ENCODE measurements at places on chromosomes 2 and 18. TPM values are rescaled to one million over a fixed set of nuclear protein-coding genes. Genes with fewer than 3 reads are reported as not detected.

- DNase-seq, result no peak
These were observed 156.9 kb upstream of the MYCN start for GRCh38 chr2:15783489-15783888.

The ZFP36L2 gene
- 5.2 TPM for total RNA-seq

The FBXO36 gene
- 0.67 TPM for total RNA-seq

The DSG3 gene
- 0.13 TPM for total RNA-seq

The BMP10 gene
- total RNA-seq, result not detected

The PID1 gene
- total RNA-seq, result 0.95 TPM

DNA sequence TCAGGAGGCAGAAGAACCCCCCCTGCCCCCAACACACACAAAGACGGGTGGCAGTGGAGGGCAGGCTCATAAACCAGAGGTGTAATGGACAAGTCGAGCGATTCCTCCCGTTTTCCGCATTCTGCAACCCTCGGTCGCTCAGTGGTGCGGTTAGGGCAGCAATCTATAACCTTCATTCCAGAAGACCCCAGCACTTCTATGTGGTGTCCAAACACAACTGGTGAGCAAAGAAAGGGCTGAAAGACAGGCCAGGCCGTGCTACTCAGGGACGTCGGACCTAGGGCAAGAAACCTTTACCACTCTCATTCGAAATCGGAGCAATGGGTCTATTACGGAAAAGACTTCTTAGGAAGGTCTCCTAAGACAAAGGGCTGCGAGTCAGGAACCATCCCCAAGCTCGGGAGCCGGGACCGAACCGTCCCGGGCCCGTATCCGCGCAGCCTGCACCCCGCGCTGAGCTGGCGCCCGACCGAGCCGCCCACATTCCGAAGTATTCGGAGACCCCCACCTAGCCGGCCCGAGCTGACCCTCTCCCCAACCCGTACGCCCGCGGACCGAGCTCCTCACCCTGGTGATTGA is 568 bp downstream of the ARL5A start:
- DNase-seq, result peak; percentile 19

DNA sequence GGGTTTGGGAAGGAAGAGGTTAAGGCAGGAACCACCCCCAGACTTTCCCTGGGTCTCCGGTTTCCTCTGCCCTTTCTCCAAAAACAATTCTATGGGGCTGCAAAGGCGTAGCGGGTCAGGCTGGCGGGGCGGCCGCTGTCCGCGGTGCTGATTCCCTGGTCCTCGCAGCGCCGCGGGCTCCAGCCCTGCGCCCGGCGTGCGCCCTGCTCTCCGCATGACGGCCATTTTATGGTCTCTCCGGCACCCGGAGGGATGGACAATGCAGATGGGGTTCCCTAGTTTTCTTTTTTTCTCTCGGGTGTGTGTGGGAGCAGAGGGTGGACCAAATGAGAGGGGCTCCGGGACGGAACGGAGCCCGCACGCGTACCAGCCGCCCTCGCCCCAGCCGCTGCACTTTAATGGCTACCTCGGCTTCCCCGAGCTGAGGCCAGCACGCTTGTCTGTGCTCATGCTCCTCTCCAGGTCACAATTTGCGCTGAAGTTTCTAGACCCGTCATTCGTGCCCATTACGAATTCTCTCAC is 1.6 kb downstream of the ST8SIA3 start:
- DNase-seq, result peak; percentile 32

The C18orf32 gene
- 41.9 TPM for total RNA-seq

GRCh38 chr2:73451263-73451972 is 65.8 kb downstream of the ALMS1 start:
- no peak for DNase-seq

DNA sequence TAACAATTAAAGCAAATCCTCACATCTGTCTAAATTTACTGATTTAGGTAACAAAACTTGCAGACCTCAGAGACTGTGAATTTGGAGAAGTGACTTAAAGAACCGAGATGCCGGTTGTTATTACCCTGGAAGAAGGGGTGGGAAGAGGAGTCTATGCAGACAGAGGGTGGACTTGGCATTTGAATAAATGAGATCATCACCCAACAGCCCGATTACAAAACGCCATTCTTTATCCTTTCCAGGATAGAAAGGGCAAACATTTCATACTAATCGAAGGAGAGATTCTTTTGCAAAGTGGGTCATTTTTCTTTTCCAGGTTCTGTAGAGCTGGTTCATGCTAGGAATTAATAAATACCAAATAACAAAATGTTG is 73.1 kb upstream of the TPO start:
- no peak for DNase-seq

DNA sequence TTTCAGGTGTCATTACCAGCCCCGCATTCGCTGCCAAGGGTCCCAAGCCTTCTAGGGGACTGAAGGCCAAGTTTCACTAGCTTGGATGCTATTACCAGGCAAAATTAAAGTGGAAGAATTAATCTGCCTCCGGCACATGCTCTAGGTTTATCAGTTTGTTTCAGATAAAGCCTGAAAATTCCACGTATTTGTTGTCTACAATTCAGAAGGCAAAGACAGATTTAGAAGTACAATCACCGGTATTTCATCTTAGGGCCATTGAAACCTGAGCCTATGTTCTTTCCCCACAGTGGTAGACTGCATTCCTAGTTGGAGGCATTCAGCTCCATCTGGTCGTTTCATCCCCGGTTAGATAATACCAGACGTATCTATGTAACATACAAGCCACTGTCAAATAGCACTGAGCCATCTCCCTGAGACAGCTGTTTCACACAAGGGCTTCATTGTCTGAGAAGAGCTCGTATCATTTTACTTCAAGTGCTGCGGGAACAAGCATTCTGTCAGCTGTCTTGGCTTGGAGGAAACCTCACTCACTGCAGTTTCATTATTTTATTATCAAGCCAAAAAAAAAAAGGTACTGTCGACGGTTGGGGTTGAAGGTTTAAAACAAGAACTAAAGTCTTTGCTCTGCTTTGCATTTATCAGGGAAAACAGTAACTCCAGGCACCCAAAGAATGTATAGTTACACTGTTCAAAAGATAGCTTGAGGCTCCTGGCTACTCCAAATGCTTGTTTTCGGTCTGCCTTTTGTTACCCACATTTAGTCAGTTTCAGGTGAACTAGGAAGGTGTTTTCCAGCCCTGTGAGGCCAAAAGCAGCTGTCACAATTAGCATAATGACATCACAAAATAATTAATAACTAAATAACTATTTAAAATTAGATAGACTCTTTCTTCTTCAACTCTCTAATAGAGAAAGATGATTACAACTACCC is 76.7 kb downstream of the TGIF1 start:
- peak; percentile 97 for DNase-seq

GRCh38 chr18:12593866-12594265 is 64.0 kb downstream of the SPIRE1 start:
- no peak for DNase-seq

The CYB5A gene
- 46.9 TPM for total RNA-seq

The PROC gene
- total RNA-seq, result not detected

DNA sequence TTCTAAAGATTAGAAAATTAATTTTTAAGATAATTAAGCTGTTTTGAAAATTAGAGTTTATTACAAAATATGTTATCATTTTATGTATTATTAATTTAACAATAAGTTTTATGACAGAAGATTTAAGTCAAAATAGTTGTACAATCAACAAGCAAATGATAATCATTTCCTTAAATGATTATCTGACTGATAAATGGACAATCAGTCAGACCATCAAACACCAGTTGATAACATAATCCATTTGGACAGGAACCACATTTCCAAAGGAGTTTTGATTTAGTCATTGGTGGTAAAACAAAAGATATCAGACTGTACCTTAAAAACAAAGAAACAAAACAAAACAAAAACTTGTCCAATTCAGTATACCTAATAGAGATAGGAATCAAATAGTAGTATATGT is 1.9 kb downstream of the TFPI start:
- DNase-seq, result no peak

GRCh38 chr18:65021021-65021420 is 729.8 kb upstream of the CDH7 start:
- no peak for DNase-seq

GRCh38 chr2:219082332-219082958 is 21.7 kb upstream of the IHH start:
- no peak for DNase-seq

- no peak for DNase-seq
These were observed 235.2 kb downstream of the ZNF385B start for GRCh38 chr2:179626261-179626660.

- no peak for DNase-seq
These were observed 33.5 kb downstream of the PTPN18 start for GRCh38 chr2:130389358-130389757.

DNA sequence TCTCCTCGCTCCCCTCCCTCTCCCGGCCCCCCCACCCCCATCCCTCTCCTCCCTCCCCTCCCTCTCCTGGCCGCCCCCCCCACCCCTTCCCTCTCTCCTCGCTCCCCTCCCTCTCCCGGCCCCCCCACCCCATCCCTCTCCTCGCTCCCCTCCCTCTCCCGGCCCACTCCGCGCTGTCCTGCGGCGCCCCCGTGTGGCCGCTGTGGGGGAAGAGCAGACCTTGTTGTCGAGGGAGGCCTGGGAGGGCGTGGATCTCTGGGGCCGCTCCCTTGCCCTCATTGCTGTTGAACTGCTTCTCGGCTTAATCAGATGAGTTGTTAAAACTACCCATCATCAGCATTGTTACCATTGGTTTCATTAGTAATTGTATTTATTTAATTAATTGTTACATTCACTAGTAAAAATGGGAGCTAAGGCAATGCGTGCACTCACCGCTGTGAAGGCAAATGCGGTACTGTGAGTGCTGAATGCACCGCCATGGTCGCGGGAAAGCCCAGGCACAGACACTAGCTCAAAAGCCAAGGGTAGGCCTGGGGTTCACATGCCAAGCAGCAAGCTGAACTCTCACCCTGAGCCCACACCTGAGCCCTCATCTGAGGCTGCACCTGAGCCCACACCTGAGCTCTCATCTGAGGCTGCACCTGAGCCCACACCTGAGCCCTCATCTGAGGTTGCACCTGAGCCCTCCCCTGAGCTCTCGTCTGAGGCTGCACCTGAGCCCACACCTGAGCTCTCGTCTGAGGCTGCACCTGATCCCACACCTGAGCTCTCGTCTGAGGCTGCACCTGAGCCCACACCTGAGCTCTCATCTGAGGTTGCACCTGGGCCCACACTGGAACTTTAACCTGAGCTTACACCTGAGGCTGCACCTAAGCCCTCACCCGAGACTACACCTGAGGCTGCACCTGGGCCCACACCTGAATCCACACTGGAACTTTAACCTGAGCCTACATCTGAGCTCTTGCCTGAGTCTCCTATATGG is 8.8 kb downstream of the RTP5 start:
- DNase-seq, result peak; percentile 75

- no peak for DNase-seq
These were observed 97.7 kb downstream of the INO80D start for GRCh38 chr2:205988274-205988673.

- no peak for DNase-seq
These were observed 110.4 kb downstream of the MAP2 start for GRCh38 chr2:209534228-209534627.

The FBXO15 gene
- 1.0 TPM for total RNA-seq

DNA sequence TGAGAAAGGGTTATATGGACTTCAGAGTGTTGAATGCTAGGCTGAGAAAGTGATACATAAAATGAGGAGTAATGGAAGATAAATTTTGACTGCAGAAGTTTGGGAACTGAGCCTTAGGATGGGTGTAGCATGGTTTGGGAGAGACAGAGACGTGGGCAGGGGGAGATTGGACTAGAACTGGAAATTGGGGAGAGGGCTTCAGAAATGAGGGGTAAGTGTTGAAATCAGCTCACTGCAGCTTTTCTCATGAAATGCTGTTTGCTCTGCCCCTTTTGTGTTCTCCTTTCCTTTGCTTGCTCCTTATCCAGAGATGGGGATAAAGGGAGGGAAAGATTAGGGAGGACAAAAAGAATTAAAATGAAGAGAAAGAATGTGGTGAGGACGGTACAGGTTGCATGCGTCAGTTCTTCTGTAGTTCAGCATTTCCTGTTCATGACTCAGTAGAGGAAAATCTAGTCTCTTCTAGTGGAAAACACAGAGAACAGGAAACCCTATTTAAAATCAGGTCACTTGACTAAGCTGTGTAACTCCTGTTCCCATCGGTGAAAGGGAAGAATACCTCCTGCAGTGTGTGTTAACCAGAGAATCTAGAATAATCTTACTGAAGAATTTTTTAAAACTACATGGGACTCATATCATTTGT is 105.6 kb downstream of the CRIM1 start:
- DNase-seq, result peak; percentile 38

DNA sequence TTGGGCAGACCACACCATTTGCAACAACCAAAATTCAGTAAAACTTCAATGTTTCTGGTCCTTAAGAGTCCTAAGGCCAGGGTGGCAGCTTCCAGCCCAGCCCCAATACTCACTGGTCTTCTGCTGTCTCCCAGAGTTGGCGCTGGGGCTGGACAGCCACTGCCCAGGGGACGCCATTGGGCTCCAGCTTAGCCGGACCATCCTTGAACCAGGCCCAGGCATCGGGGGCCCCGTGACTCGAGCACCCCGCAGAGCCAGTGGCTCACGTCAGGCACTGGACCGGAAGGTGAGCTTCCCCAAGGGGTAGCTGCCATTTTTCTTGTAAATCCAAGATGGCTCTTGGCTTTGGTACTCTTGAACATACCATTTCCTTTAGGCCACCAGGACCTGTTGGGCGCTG is 21.8 kb downstream of the SNED1 start:
- DNase-seq, result no peak

The UGT1A3 gene
- not detected for total RNA-seq

DNA sequence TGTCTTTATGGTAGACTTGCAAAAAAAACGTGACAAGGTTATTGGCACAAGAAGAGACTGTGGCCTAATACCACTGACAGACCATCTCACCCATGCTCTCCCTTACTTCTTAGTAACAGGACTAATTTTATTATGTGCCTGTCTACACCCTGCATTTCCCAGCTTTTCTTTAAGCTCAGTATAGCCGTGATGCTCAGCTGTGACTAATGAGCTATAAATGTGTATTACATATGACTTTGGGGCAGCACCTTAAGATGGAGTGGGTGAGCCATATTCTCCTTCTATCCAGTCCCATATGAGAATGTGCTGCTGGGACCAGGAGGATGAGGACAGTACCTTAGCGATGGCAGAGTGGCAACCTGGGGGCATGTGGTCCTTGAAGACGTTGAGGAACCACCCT is 293.5 kb downstream of the RNF144A start:
- no peak for DNase-seq

The FZD7 gene
- total RNA-seq, result 12.7 TPM

The G6PC2 gene
- total RNA-seq, result not detected

The REG3A gene
- total RNA-seq, result not detected

GRCh38 chr2:221897718-221898117 is 325.6 kb upstream of the EPHA4 start:
- DNase-seq, result no peak

GRCh38 chr2:151040039-151040438 is 221.6 kb downstream of the RBM43 start:
- DNase-seq, result no peak

- DNase-seq, result peak; percentile 57
These were observed 140.5 kb downstream of the LRP2 start for GRCh38 chr2:169221745-169222369.

The NEU4 gene
- not detected for total RNA-seq

GRCh38 chr2:212473211-212473610 is 65.4 kb downstream of the ERBB4 start:
- no peak for DNase-seq

The IL1F10 gene
- total RNA-seq, result not detected

The CCDC74A gene
- 3.8 TPM for total RNA-seq
